ENCODE measurements at places on chromosomes 2 and 18.

- no peak for DNase-seq
These were observed 11.0 kb upstream of the PLEKHM3 start for GRCh38 chr2:208036357-208036756.

GRCh38 chr18:21741312-21741561, 645 bp downstream of the MIB1 start:
- no peak for DNase-seq

- DNase-seq, result no peak
These were observed 179.2 kb downstream of the KCNS3 start for GRCh38 chr2:18057657-18058056.

DNA sequence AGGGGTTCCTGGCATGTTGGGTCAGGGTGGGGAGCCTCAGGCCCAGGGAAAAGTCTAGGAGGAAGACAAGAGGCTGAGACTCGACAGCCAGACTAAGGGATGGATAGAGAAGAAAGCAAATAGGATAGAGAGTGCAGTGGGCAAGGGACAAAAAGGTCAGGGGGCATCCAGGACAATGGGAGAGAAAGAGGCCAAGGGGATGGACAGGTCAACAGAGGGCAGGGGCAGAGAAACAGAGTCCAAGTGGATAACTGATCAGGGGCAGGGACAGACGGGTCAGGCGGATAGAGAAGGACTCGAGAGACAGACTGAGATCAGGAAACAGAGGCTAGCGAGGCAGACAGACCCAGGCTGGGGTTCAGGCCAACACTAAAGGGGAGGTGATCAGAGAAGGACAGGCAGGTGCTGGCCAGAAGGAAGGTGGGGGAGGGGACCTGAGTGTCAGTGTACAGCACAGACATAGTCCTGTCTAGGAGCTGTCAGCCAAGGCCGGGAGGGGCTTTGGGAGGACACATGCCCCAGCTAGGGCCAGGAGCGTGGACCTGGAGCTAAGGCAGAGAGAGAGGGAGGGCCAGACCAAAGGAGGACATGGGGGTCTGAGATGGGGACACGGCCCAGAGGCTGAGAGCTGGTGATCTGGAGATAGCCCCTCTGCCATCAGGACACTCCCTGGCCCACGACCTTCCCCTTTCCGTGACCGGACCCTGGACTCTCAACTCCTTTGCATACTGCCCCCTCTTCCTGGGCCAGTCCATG, 12.2 kb downstream of the ASIC4 start:
- DNase-seq, result peak; percentile 34

- peak; percentile 71 for DNase-seq
These were observed 217.5 kb downstream of the TGIF1 start for GRCh38 chr18:3667255-3668137.

- DNase-seq, result no peak
These were observed 194.1 kb downstream of the PTPRM start for GRCh38 chr18:7760967-7761948.

DNA sequence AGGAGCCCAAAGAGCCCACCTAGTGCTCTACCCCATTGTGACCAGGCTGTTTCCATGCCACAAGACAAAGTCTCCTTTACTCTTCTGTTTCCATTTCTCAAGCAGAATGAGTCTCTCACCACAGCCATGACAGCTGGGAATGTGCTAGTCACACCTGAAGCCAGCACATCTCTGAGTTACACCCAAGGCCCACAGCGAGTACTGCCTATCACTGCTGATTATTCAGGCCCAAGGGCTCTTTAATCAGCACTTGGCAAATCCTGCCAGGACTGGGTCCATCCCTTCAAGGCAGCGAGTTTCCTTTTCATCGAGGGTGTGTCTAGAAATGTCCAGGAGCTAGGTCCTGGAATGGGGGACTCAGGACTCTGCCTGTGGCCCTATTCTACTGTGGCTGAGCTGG, 14.6 kb upstream of the PPP1R1C start:
- DNase-seq, result no peak

DNA sequence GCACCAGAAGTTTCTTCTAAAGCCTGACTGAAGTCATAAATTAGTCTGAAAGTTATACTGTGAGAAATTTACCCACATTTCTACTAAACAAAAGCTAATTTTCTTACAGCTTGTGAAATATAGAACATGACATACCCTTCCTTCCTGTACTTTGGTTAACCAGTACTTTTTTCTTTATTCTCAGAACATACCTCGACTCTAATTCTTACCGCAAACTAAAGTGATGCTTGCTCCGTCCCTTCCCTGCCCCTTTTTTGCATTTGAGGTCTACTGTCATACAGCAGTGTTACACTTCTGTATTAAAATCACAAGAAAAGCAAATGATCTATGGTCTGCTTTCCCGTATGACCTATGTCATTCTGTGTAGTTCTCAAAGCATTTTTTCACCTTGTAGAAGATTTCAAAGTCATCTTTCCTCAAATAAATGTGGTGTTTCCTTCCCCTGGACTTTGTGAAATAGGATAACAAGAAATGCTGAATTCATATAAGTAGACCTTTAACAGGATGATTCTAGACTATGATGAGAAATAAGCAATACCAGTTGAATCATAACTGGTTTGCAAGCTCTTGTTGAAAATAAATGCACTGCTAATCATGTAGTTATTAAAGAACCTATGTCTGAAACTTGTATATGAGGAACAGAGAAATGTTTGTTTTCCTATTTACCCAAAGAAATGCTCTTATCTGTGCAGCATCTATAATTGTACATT, 30.4 kb downstream of the CYTIP start:
- no peak for DNase-seq

DNA sequence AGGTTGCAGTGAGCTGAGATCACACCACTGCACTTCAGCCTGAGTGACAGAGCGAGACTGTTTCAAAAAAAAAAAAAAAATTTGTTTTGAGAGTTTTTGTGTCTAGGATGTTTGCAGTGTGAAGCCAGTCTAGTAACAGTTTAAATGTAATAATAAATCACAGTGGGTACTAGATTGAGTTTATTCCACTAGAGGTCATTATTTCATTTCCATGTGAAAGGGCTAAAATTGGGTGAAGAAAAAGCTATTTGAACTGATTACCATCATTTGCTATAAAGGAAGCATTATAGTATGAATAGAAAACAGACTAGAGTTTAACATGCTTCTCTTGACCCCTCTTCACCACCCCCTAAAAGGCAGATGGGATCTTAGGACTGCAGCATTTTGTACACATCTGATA, 20.3 kb downstream of the SNRPD1 start:
- DNase-seq, result no peak

- no peak for DNase-seq
These were observed 62.6 kb upstream of the PSMD14 start for GRCh38 chr2:161245671-161246070.

GRCh38 chr2:203875471-203875870, 7.9 kb downstream of the CTLA4 start:
- DNase-seq, result no peak

DNA sequence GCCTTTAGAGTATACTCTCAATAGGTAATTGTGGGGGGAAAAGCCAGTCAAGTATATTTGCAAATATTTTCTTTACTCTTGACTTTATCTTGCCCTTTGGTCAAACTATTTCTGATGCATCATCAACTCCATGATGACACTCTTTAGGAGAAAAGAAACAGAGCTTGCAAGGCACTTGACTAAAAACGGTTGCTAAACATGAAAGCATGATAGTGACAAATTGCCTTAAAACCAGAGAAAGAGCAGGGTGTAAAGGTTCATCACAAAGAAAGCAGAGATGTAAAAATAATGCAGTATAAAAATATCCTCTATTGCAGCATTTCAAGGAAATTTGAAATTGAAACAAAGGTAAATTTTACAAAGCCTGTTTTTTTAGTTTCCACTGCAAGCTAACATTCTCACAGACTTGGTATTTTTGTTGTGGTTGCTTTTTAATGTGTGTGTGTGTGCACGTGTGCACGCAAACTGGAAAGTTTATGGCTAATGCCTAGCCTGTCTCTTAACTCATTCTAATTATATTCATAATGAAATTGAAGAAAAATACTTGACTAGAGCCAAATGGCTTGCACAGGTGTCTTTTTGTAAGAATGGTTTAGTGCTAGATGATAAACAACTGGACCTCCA, 503.6 kb downstream of the ARHGAP15 start:
- peak; percentile 46 for DNase-seq

- no peak for DNase-seq
These were observed 503.9 kb downstream of the PID1 start for GRCh38 chr2:228767196-228767595.

DNA sequence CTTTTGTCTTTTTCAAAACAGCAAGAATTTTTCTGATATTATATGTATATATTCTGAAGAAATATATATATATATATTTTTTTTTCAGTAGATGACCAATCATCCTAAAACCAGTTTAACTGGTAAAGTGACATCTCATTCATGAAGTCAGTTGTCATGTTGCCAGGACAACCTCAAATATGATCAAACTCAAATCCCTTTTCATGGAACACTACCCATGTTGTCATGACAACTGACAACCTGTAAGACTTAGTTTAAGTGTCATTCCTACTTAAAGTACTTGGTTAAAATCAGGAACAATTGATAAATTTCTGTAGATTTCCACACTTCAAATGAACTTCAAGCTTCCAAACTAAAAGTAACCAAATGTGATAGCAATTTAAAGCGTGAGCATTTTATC, 101.8 kb upstream of the ERBB4 start:
- peak; percentile 33 for DNase-seq
